T-cell (primary cell): ENCODE measurements at places on chromosomes 13 and 19.
A peak's percentile ranks its signal among the peaks of the same experiment; 100 is the strongest.

DNA sequence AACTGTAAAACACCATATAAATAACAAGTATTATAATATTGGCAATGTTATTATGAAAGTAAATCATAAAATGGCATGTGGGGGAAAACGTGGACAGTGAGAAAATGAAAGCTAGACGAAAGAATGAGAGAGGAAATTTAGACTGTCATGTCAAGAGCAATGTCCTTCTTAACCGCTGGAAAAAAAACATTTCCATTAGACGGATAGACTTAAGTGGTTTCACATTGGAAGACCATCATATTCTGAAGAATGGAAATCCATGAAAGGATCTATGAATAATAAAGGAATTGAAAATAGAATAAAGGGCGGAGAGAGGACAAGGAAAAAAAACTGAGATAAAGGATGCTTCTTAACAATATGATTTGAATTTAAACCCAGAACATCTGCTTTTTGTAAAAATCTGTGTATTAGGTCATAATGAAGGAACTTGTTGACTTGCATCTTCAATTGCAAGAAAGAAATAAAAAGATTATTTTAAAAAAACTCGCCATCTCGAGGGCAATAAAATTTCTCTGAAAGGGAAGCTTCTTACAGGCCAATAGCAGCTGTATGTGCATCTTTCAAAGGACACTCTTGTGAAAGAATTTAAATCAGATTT lies 90.6 kb downstream of the SPRY2 start:
- H3K27me3 ChIP-seq: no peaks in the 10 kb centered on the region
- H3K36me3 ChIP-seq: no peaks in the 10 kb centered on the region
- no peaks in the 10 kb centered on the region for H3K4me1 ChIP-seq
- H3K4me3 ChIP-seq: no peak overlapping the region
- no peak overlapping the region for H3K27ac ChIP-seq

DNA sequence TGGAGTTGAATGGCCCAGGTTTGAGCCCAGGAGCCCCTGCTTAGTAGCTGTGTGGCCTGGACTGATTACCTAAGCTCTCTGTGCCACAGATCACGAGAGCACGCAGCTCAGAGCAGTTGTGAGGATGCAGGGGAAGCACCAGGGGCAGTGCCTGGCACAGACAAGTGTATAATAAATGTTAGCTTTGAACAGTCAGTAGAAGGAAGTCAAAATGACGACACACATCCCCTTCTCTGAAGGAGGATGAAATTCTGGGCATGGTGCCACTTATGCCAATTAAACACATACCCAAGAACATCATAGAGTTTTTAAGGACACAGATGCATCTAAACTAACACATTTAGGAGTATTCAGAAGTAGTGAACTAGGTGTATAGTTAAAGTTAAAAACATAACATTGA lies 24.9 kb upstream of the SIGLEC11 start:
- peaks cover 59% of the 10 kb centered on the region for H3K36me3 ChIP-seq
- H3K4me3 ChIP-seq: no peak overlapping the region
- no peak overlapping the region for H3K27ac ChIP-seq
- H3K4me1 ChIP-seq: peaks cover 5% of the 10 kb centered on the region
- no peak for DNase-seq

GRCh38 chr13:81781471-81781870 lies 1440.5 kb upstream of the SPRY2 start:
- no peaks in the 10 kb centered on the region for H3K27me3 ChIP-seq
- no peak overlapping the region for H3K4me3 ChIP-seq
- H3K36me3 ChIP-seq: no peaks in the 10 kb centered on the region
- no peak overlapping the region for H3K27ac ChIP-seq

DNA sequence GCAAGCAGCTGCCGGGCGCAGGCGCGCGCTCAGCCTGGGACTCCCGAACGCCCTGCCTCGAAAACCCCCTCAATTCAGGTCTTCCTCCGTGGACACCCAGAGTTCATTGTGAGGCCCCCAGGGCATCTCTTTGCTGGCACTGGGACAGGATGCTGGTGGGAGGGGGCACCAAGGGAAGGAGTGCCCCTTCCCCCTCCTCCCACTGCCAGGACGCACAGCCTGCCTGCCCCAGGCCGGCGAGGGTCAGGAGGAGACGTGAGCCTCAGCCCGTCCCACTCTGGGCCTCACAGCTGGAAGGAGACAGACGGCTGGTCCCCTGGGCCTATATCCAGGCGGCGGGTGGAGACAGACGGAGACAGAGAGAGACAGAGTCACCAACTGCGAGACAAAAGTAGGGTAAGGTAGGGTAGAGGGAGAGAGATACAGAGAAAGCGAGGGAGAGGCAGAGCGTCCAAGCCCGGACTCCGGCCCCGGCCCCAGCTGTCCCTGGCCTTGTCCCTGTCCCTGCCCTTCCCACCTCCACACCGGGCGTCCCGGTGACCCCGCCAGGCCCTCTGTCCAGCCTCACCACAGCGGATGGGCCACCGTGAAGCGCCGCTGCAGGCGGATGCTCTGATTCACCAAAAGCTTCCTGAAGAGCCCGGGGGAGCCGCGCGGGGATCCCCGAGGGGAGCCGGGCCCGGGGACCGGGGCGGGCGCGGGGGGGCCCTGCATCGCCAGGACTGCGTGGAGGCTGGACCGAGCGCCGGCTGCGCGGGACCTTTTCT lies at the start of gene PDE4C:
Gene PDE4C (minus strand): TSS at position 737 of the 767 bp plus-strand sequence. CDS start 23 bp downstream, at position 714.
- no peaks in the 10 kb centered on the region for H3K36me3 ChIP-seq
- H3K4me1 ChIP-seq: peaks cover 26% of the 10 kb centered on the region
- no peak within 1 kb of the TSS for H3K27ac ChIP-seq
- no peak for DNase-seq

DNA sequence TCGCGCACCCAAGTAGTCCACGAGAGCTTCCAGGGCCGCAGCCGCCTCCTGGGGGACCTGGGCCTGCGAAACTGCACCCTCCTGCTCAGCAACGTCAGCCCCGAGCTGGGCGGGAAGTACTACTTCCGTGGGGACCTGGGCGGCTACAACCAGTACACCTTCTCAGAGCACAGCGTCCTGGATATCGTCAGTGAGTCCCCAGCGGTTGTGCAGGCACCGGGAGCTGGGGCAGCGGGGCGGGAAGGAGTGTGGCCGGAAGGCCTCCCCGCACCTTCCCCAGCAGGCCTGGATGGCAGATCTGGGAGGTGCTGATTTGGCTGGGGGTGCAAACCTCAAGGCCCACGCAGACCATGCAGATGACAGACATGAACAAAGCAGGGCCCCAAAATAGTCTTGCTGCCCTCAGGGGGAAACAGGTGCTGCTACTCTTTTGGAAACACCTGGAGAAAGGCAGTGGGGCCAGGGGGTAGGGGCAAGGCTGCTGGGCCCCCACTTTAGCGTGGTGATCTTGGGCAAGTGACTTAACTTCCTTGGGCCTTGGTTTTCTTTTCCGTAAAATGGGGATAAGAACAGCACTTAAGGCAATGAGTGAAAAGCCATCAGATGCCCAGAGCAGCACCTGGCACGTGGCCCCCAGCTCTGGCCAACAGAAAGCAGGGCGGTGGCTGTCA lies 4.0 kb downstream of the MAG start:
- H3K27me3 ChIP-seq: peaks cover 18% of the 10 kb centered on the region
- no peaks in the 10 kb centered on the region for H3K36me3 ChIP-seq
- H3K4me3 ChIP-seq: peak overlapping the region; percentile 0
- peak; percentile 40 for DNase-seq

- no peak overlapping the region for H3K4me3 ChIP-seq
- no peaks in the 10 kb centered on the region for H3K36me3 ChIP-seq
- no peak overlapping the region for H3K27ac ChIP-seq
- no peak for DNase-seq
Observed at GRCh38 chr19:28244966-28245365, 968.0 kb downstream of the UQCRFS1 start.

DNA sequence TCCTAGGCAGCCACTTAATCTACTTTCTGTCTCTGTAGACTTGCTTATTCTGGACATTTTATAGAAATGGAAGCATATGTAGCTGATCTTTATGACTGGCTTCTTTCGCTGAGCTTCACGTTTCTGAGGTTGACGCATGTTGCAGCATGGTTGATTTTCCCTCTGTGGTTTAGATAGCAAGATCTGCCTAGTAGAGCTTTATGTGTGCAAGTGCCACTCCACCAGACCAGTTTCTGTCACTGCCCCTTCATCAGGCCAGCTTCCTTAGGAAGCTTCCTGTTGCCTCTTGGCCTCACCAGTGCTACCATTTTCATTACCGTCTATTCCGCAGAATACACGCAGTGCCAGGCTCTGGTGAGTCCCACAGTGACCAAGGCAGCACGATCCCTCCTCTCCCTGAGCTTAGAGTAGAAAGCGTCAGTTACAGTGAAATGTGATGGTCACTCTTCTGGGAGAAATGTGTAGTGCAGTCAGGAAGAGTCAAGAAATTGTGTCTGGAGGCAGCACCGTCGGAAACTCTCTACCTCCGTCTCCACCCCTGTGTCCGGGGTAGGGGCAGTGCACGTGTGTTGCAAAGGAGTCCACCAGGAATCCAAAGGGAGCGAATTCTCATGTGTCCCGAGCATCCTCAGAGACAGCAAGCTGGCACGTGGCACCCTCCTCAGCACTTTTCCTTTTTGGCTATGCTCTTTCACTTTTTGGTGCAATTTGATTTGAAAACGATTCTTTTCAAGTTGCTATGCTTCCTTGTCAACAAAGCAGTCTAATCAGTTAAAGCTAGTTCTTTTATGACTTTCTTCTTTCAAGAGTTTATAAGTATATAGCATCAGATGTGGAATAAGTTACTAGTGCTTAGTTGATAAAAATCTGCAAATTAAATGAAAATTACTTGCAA lies 45.4 kb upstream of the GPR183 start:
- peaks cover 41% of the 10 kb centered on the region for H3K36me3 ChIP-seq
- peaks cover 88% of the 10 kb centered on the region for H3K4me1 ChIP-seq
- H3K4me3 ChIP-seq: no peak overlapping the region
- H3K27me3 ChIP-seq: no peaks in the 10 kb centered on the region

DNA sequence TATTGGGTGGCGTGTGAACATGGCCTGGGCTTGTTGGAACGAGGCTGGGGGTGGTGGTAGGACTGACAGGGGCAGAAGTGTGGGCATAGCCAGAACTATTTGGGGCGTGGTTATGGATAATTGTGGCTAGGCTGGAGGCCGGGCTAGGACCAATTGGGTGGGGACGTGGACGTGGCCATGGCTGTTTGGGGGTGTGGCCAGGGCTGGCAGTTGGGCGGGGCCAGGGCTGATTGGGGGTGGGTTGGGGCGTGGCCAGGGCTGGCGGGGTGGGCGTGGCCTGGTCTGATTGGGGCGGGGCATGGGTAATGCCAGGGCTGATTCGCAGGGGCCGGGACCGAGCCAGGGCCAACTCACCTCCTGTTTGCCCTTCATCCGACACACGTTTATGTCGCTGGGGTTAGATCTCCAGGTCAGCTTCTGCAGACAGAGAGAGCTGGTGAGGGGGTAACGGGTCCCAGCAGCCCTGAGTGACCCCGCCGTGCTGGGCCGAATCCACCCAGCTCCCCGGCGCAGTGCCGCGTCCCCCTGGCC lies 2.8 kb downstream of the SEMA6B start:
- no peaks in the 10 kb centered on the region for H3K36me3 ChIP-seq
- H3K4me1 ChIP-seq: peaks cover 4% of the 10 kb centered on the region
- H3K27me3 ChIP-seq: no peaks in the 10 kb centered on the region
- no peak overlapping the region for H3K27ac ChIP-seq

DNA sequence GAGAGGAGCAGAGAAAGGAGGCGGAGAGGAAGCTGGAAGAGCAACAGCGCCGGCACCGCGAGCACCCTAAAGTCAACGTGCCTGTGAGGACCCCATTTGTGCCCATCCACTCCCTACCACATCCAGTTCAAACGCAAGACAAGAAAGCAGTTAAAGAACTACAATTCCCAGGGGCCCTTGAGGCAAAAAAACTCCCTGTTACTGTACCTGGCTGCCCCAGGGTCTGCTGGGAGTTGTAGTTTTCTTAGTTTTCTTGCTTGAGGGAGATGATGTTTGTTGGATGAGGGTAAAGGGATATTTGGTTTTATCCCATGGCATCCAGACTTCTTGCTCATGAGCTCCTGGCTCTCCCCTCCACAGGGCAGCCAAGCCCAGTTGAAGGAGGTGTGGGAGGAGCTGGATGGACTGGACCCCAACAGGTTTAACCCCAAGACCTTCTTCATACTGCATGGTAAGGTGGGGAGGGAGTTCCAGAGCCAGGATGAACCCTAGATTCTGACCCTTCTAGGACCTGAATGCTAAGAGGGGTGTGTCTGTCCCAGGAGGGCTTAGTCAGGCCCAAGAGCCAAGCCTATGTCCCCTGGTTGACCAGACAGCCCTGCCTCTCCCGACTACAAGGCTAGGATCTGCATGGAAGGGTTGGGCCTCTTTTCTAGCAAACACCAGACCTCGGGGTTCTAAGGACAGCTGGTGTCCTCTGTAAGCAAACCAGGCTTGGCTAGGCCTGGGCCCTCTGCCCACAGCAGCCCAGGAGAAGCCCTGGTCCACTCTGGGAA lies 13.2 kb downstream of the NUCB1 start:
- H3K36me3 ChIP-seq: peaks cover 6% of the 10 kb centered on the region
- H3K4me1 ChIP-seq: no peaks in the 10 kb centered on the region
- H3K27ac ChIP-seq: no peak overlapping the region
- no peak overlapping the region for H3K4me3 ChIP-seq

DNA sequence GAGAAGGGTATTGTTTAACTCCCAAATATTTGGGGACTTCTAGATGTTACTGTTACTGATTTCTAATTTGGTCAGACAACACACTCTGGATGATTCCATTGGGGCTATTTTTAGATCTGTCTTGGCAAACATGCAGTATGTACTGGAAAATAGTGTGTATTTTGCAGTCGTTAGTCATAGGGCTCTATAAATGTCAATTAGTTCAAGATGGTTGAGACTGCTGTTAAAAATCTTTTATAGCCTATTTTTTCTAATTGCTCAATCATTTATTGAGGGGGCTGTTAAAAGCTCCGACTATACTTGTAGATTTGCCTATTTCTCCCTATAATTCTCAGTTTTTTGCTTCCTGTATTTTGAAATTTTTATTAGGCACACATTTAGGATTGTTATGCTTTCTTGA lies 31.4 kb downstream of the PPP5C start:
- no peak overlapping the region for H3K4me3 ChIP-seq
- peaks cover 64% of the 10 kb centered on the region for H3K36me3 ChIP-seq
- H3K27me3 ChIP-seq: no peaks in the 10 kb centered on the region
- H3K4me1 ChIP-seq: no peaks in the 10 kb centered on the region

DNA sequence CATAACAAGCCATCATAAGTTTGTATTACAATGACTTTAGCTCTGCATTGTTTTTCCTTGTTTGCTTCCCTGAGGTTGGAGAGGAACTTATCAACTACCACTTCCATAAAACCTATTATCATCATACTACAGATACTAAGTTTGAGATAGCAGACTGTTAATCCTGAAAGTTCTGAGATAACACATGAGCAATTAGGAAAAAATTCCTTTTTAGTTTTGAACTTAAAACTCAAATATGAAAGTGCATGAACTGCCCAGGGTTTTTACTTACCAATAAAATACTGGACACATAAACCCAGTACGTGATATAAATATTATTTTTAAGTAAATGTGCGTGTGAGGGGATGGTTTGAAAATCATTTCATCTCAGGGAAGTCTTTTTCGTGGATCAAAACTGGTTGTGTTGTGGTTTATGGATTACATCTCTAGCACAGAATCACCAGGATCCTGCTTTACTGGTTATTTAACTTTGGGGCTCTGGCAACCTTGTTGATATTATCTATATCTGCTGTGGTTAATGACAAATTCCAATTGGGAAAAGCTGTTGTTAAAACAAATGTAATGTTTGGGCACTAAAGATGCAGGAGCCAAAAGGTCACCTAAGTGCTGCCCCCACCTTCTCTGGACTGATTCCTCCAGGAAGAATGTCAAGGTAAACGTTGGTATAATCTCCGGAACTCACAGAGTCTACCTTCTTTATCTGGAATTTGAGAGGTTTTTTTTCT lies 12.4 kb downstream of the CDX2 start:
- no peaks in the 10 kb centered on the region for H3K36me3 ChIP-seq
- no peak overlapping the region for H3K27ac ChIP-seq
- no peaks in the 10 kb centered on the region for H3K4me1 ChIP-seq

GRCh38 chr13:75798353-75799255 lies 162.5 kb downstream of the LMO7 start:
- no peak for DNase-seq
- no peaks in the 10 kb centered on the region for H3K27me3 ChIP-seq
- no peak overlapping the region for H3K4me3 ChIP-seq
- peaks cover 5% of the 10 kb centered on the region for H3K36me3 ChIP-seq
